ENCODE measurements at places on chromosomes 11 and 22.

DNA sequence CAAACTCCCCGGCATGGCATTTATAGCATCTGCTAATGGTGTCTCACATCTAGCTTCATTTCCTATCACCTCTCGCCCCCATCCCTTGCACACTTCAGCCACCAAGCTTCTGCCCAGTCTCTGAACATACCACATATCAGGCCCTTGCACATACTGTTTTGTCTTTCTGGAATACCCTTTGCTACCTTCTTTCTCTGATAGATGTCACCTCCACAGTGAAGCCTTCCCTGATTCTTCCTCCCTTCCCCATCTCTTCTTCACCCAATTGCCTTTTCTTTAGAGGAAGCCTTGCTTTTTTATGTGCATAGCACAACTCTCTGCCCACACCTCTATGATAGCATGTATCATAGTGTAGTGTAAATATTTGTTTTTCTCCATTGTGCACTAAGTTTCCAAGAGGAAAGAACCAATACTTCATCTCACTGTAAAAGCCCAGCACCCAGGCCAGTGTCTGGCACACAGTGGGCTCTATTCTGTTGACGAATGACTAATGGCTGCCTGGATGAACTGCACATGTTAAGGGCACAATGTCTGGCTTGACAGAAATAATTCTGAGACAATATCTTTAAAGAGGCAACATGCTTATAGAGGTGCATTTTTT lies 27.8 kb downstream of the P4HA3 start:
- DNase-seq = no peak

GRCh38 chr22:21823740-21824444 lies 43.6 kb downstream of the MAPK1 start:
- no peak for DNase-seq

DNA sequence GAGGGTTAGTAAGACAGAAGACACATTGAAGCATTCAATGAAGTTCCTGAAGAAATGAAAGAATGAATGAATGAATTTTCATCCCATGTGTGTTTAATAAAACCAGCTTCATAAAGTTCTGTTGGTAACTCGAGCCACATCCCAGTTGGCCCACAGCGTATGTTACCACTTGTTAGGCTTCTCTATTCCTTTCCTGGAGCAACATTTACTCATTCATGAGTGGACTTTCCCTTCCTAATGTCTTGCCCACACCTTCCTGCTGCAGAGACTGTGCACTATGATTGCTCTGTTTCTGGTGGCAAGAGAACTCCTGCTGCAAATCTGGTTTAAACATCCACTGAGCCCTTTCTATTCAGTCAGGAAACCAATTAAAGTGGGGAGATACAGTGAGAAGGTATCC lies 7.0 kb downstream of the OR52R1 start:
- no peak for DNase-seq

GRCh38 chr11:120243221-120243620 lies 3.3 kb downstream of the POU2F3 start:
- no peak for DNase-seq

- DNase-seq = no peak
Measured at GRCh38 chr11:56103210-56103737, at the start of gene OR8H2. Gene OR8H2, plus strand, starts transcription at chr11:56103687. Its CDS starts 1,356 bp downstream, at chr11:56105043.

DNA sequence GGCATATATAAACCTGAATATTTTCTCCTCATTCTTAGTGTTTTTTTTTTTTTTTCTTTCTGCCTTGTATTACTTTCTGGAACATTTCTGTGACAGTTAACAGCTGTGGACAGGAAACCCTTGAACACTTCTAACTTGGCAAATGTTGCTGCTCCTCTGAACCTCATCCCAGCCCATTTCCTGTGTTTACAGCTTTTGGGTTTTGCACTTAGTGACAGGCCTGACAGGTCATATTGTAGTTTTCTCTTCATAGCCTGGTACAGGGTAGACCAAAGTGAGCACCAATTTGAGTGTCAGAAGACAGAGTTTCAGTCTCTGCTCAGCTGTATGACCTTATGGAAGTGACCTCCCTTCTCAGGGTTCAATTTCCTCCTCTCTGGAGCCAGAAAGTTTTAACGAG lies 91.6 kb downstream of the STIM1 start:
- DNase-seq = no peak

GRCh38 chr22:29701155-29701999 lies 18.4 kb upstream of the CABP7 start:
- DNase-seq = peak; percentile 84

DNA sequence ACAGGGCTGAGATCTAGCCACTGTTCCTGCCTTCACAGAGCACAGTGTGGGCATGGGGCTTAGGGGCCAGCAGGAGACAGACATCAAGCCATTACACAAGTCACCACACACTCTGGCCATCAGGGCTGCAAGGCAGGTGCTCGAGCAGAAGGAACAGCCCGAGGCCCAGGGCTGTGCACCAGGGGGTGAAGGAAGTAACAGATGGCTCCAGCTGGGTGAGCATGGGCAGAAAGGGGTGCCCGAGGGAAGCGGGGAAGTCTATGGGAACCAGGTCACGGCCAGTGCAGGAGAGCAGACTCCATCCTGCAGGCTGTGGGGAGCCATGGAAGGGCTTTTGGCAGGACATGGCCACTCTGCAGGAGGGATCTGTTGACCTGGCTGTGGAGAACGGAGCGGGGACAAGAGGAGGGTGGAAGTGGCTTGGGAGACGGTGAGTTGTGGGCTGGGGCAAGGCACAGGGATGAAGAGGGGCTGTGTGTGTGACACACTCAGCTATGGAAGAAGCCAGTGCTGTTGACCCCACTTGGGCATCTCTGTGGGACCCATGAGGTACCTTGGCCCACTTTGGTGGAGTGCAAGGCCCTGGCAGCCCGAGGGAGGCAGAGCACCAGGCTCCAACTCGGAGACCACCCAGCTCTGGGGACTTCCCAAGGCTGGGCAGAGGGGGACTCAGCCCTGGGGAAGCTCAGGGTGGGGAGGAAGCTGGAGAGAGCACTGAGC lies 3.6 kb downstream of the C11orf68 start:
- no peak for DNase-seq

DNA sequence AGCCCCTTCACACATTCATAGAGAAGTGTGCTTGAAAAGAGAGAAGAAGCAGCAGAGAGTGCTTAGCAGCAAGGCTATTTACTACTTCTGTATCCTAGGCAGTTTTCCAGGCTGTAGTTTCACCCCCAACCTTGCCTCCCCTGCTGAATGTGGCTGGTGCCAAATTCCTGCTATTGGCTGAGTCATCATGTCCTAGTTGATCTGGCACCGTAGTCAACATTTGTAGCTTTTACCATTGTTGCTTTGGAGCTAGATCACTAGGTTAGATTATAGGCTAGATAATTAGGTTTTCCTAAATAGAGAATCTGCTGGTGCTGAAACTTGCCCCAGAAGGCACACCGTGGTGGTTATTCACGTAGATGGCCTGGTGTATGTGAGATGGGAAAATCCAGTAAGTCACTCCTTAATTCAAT lies 32.7 kb downstream of the ARHGAP42 start:
- peak; percentile 62 for DNase-seq

GRCh38 chr11:79397252-79397651 lies 43.6 kb downstream of the TENM4 start:
- no peak for DNase-seq

DNA sequence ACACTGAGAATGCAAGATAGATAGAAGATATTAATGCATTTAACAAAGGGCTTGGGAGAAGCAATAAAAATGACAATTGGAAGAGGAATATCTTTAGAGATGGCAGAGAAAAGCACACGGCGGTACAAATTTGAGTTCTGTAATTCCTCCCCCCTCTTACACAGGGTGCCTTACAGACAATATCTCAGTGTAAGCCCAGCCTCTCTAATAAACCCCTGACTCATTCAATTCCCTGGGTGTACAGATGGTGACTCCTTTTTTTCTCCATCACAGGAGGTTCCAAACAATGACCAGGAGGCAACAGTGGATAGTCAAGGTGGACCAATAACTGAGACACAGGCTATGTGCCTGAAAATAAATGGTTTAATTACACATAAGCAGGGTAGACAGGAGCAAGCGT lies 598.6 kb downstream of the OPCML start:
- no peak for DNase-seq

DNA sequence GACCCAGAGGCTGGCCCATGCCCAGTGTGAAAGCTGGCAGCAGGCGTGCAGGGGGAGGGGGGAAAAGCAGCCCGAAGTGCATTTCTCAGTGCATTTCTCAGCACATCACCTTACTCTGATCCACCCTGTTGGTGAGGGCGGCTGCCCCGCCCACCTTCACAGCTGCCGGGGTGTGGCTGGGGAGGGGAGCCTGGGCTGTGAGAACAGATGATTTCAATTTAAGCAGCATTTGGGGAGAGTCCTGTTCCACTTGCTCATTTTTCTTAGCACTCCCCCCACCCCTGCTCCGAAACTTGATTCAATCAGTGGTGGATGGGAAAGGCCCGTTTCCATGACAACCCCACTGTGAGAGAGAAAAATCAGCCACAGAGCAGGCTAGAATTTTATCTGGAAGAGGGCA lies 84.8 kb downstream of the SNX19 start:
- no peak for DNase-seq

- DNase-seq = no peak
Measured at GRCh38 chr11:22807855-22808570, 21.6 kb downstream of the SVIP start.

DNA sequence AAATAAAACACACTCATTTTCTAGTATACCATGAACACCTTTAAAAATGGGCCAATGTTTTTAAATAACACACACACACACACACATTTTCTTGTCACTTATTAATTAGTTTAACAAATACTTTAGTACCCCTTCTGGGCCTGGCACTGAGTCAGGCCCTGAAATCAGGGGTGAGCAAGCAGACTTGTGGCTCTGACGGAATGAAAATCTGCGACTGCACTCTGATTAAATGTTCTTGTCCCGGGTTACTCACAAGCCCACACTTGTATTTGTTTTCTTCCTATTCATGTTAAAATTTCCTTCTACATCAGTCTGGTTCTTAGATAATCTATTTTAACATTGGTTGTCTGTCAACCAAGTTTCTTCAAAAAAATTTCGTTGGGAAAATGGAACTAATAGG lies 43.0 kb upstream of the PDGFD start:
- DNase-seq = no peak

- peak; percentile 33 for DNase-seq
Measured at GRCh38 chr22:50206599-50206998, 5.8 kb downstream of the SELENOO start.
